Fibroblast of pulmonary artery (primary cell): ENCODE measurements at places on chromosomes 4 and X.

GRCh38 chr4:144355811-144356757, 215.6 kb upstream of the GYPA start:
- DNase-seq = peak; percentile 93

DNA sequence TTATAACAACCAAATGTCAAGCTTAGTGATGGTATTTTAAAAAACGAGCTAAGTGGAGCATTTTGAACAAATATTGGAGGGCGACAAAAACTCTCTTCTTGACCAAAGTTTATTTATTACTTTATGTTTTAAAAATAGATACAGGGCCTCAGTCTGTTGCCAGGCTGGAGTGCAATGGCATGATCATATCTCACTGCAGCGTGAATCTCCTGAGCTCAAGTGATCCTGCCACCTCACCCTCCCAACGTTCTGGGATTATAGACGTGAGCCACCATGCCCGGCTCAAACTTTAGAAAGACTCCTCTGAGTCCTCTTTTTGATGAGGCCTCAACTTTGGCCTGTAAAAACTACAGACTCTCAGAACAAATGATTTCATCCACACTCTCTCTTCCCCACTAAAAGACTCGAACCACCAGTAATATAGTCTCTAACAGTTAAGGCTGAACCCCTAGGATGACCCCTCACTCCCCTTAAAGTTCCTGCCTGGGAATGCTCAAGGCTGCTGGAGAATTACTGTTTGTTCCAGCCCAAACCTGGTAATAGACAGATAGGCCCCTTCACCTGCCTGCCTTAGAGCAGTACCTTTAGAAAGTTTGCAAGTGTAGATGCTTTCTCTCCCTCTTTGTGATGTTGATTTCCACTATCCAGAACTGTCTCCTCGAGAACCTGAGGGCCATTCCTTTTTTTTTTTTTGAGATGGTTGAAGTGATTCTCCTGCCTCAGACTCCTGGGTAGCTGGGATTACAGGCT, 55.3 kb upstream of the HPSE start:
- no peak for DNase-seq

- peak; percentile 88 for DNase-seq
Measured at GRCh38 chrX:86047174-86047935, at the start of gene CHM. TSS of gene CHM (minus strand) at chrX:86047558. CDS start at chrX:86047532, 26 bp downstream.

- no peak for DNase-seq
Measured at GRCh38 chrX:71067089-71067488, 1.0 kb downstream of the SNX12 start.

DNA sequence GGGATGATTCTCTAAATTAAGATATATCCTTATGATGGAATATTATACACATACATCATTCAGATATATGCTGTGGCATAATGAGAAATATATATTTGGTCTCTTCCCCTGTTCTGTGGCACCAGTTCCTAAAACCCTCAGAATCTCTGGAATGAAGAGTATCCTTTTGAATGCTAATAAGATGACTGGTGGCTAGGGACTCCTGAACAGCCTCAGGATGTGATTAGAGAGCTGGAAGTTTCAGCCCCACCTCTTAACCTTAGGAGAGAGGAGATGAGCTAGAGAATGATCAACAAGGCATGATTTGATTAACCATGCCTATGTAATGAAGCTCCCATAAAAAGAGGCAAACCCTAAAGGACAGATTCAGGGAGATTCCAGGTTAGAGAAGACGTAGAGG, 632.0 kb downstream of the IQCM start:
- DNase-seq = no peak

GRCh38 chrX:1393871-1394615, 2.1 kb upstream of the SLC25A6 start:
- DNase-seq = no peak

DNA sequence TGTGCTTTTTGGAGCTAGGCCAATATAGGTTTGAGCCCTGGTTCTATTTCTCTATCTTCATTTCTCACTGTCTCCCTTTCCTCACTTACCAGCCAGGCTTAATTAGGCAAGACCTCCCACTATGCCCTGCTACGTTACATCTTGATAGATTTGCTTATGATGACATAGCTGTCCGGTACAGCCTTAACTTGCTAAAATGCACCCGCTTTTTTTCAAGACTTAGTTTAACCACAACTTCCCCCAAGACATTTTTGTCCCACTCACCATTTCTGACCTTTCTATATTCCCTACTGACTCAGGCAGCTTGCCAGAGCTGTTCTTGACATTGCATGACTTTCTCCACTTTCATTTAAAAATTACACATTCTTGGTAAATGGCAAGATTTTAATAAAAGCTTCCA, 152.6 kb downstream of the MID1 start:
- peak; percentile 54 for DNase-seq

DNA sequence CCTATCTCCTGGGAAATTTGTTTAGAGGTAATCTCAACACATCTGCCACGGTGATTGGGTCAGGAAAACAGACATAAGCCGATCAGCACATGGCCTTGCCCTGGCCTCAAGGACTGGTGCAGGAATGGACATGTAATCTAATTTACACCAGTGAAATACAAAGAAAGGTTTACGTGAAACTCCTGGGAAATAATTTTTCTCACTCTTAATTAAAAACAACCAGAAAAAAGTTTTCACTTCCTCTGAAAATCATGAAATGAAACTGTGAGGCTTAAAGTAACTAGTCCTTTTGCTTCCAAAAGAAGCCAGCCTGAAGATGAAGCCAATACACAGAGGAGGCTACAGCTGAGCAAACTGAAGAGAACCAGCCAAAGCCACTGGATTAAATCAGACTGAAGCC, 154.1 kb upstream of the FAM241A start:
- DNase-seq = no peak

DNA sequence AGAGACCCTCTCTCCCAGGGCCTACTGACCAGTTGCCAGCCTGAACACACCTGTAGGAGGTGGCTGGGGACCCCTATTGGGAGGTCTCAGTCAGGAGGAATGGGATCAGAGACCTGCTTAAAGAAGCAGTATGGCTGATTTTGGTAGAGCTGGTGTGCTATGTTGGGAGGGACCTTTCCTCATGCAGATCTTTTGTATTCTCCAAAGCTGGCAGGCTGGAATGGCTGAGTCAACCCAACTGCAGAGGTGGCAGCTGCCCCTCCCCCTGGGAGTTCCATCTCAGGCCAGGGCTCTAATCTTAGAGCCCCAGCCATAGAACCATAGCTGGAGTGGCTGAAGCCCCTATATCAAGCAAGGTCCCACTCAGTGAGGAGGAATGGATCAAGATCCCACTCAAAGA, 279.3 kb upstream of the BMP3 start:
- no peak for DNase-seq

DNA sequence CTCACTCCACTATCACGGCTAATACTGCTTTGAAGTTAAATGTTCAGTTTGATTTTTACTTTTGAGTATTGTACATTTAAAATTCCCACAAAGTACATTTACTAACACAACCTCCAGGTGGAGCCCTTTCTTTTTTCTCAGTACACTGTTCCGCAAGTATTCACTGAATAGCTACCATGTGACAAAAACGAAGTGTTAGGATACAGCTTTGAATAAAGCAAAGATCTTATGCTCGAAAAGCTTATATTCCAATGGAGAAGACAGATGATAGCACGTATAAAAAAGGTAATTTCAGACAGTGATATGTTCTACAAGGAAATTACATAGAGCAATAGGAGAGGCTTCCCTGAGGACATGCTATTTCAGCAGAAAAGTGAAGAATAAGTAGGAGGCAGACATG, 60.7 kb upstream of the ABCG2 start:
- peak; percentile 79 for DNase-seq

- DNase-seq = no peak
Measured at GRCh38 chrX:132022198-132022966, 720 bp upstream of the STK26 start.

DNA sequence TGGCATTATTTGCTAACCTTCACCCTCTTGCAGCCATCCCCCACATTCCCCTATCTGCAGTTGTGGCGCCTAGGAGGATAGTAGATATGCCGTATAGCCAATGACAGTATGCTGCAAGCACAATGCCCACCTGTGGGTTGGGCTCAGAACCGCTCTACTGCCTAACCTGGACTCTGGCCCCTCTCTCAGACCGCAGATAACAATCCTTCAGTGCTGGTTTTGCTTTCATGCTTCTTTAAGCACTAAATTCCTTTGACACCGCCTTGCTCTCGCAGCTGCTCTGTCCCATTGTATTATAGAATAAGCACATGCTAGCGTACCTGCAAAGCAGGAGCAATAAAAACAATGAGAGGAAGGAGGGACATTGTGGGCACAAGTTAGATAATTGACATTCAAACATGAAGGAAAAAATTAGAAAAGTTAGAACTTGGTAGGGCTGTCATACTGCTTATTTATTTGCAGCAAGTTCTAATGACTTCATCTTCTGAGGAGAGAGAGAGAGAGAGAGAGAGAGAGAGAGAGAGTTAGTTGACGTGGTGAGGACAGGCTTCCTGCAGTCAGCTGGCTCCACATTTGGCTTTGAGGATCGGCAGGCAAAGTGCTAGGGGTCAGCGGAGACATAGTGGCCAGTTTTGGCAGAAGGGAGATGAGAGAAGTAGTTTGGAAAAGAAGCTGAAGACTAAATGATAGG, 55.8 kb downstream of the WWC2 start:
- no peak for DNase-seq

DNA sequence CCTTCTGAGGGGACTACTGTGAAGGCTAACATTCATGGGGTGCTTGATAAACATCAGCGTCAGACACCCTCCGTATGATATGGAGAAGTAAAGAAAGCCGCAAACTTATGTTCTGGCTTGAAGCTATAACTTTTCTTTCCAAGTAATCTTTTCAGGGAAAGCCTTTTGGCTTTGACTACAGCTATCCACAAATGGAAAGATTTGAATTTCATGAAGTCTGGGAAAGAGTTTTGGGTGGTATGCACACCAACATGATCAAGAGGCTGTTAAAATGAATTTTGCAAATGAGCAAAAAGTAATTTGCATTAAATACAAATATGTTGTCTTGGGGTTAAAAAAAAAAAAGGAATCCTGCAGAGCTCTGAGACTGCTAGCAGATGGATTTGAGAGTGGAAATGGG, 114.8 kb upstream of the LIMCH1 start:
- DNase-seq = no peak

GRCh38 chr4:47519239-47519883, 34.3 kb downstream of the ATP10D start:
- no peak for DNase-seq

- no peak for DNase-seq
Measured at GRCh38 chr4:178823673-178824295, 1381.5 kb upstream of the AGA start.

GRCh38 chrX:11478911-11479310, 185.7 kb downstream of the AMELX start:
- no peak for DNase-seq

DNA sequence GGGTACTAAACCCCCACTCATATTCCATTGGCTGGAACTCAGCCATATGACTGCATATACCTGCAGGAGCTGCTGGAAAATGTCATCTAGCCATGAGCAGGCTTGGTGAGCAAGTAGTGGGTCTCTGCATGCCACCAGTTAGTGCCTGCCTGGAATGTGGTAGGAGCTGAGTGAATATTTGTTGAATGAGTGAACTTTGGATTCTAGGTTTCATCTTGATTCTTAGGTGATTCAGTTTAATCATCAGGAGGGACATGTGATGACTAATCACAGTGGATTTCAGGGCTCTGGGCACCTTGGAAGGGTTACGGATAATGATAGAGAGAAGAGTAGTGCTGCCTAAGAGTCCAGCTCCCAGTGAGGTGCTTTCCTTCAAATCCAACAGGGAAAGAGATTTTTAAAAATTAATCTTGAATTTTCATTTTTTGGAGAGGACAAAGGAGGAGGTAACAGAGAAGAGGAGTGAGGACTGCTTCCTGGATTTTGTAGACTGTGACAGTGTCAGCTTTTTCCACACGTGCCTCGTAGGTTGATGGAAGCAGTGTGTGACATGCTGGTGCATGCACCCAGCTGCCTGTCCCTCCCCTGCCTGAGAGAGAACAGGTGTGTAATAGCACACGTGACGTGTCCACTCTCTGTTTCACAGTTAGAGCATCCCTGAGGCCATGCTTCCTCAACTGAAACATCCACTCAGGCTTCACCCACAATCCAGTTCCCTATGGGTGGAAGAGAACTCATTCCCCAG, 30.4 kb downstream of the NHS start:
- DNase-seq = no peak

DNA sequence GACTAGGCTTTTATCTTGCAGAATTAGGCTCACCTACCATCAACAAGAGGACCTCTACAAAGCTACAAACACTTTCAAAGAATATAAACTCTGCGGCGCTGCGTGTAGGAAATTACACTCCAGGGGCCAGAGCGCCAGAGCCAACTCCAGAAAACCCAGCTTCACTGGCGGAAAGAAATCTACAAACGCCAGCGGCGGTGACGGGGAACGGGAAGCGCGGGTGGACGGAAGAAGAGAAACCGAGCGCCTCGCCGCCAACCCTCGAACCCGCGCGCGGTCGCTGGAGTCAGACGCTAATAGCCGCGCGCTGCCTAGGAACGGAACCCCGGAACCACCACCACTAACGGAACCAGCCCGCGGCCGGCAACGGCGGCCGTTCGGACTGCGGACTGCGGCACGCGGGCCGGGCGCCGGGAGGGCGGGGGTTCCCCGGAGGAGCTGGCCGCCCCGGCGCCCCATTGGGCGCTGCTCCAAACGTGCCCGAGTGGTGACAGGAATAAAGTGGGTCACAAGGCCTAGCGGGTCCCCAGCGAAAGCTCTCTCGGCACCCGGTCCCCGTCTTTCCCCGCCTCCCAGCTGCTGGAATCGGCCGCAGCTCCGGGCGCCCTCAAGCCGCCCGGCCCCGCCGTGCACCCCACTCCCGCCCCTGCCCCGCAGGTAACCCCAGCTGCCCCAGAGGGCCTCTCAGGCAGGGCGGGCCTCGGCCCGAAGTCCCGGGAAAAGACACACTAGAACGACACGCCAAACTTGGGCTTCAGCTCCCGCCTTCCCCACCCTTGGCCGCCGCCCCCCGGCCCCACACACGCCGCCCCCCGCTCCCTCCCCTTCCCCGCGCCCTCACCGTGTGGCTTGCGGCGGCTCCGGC, 836 bp downstream of the CLOCK start:
- DNase-seq = peak; percentile 68

- no peak for DNase-seq
Measured at GRCh38 chr4:22978656-22979055, 285.9 kb downstream of the GBA3 start.

DNA sequence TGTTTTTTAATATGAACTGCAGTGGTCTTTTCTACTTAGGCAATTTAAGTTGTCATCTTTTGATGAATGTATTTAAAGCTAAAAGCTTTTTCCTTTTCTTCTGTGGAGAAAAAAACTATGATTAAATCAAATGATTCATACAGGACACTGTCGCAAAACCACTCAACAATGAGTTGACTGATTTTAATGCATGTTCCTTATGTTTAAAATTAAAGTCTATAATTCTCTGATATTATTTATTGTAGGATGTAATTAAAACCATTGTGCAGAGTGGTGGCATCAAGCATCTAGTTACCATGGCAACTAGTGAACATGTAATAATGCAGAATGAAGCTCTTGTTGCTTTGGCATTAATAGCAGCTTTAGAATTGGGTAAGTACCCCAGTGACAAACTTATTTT, 172.5 kb downstream of the RAP1GDS1 start:
- no peak for DNase-seq

- peak; percentile 11 for DNase-seq
Measured at GRCh38 chrX:149903889-149904748, 23.1 kb downstream of the MAGEA8 start.
